ENCODE measurements at places on chromosomes 12 and 14. TPM values are rescaled to one million over a fixed set of nuclear protein-coding genes. Genes with fewer than 3 reads are reported as not detected.

Gene CCDC197
- total RNA-seq, result not detected

Gene STON2
- total RNA-seq, result 87.4 TPM

Gene REP15
- total RNA-seq, result 5.4 TPM

- no peak for DNase-seq
Observed at GRCh38 chr12:124486346-124486963, 81.0 kb downstream of the NCOR2 start.

DNA sequence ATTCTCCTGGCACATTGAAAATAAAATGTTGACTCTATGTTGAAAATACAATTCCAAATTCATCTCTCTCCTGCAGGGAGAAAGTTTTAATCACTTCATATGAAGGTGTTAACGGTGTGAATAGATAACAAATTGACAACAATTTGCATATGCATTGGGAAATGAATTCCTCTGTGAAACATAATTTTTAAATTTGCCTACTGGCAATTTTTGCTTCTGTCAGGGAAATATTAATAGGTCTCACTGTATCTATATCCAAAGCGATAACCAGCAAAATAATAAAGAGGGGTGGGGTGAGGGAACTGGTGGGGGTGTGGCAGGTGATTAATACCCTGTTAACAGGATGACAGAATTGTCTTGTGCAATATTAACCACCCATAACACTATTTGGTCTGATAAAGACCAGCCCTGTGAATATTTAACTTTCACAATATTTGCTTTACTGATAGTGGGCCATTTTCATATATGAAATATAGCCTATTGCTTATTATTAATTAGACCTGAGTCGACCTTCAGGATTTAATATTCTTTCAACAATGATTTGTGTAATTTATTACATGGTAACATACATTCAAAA is 239.0 kb upstream of the SSTR1 start:
- no peak for DNase-seq

- DNase-seq, result no peak
Observed at GRCh38 chr14:19917955-19918518, 2.4 kb upstream of the OR4K5 start.

- no peak for DNase-seq
Observed at GRCh38 chr14:71523630-71524319, 408.5 kb upstream of the RGS6 start.

DNA sequence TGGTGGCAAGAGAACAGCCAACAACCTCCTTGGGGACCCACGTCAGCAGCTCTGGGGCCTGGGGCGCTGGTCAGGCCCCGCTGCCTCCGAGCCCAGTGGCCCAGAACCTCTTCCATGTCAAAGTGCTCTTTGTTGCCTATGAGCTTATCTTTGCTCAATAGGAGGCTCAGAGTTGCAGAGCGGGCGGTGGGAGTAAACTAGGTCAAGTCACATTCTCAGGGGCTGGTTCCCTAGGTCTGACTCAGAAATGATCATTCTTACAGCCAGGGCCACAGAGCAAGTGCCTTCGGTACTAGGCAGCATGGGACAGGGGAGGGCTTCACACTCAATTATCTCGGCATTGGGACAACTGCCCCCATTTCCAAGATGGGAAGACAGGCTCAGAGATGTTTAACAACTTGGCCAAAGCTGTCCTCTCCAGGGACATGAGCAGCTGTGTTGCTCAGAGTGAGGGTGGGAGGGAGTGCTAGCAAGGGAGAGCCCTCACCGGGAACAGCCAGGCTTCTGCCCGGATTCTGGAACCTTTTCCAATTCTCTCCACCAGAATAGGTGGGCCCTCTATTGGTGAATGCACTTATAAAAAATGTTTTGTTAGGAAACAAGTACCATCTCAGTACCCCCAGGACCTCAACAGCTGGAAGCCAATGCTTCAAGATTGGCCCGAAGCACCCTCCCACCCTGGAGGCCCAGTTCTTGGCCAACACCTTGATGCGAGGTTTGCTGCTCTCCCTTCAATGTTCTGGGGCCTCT is 11.9 kb downstream of the SLC25A29 start:
- no peak for DNase-seq

DNA sequence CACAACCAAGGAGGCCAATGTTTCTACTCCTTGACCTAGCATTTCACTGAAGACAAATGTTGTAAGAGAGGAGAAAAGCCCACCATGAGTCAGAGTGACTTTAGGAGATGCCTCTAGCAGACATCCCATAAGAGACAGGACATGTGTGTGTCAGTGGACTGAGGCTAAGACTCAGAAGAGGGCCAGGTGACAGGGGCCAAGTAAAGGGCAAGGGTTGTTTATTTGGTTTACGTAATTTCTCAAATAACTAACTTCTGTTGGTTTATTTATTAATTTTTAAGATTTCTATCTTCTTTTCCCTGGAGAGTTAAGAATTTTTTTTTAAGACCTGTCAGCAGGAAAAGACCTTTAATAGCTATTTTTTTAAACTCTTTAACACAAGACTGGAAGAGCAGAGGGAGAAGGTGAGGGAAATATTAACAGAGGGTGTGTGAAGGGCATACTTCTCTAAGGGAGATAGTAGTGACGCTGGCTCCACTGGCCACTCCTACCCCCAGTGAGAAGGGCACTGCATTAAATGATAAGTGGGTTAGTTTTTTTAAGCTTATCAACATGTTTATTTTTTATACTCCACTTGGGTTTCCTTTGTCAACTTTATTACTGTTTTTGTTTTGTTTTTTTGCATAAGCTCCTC is 3.4 kb downstream of the PNP start:
- no peak for DNase-seq

DNA sequence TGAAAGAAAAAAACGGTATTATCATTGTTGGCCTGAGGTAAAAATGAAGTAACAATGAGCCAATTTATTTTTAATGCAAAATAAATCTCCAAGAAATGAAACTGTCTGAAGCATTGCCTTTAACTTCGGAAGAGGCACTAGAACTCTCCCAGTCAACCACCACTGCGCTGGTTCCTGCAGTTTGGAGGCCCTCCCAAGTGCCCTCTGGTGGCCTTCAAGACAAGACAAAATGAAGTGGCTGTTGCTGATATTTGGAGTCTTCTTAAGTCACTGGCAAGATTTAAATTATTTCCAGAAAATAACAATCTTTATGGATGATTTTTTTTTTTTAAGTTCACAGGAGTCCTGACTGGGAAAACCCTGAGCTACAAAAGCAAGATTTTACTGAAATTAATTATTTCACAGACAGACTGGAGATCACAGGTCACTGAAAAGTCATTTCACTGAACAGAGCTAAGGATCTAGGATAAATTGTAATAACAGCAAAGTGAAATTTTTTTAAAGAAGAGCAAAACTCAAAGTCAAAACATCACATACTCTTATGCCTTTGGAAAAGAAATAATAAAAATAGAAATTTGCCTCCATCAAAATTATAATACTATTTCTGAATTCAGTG is 58.2 kb downstream of the DICER1 start:
- DNase-seq, result peak; percentile 39

DNA sequence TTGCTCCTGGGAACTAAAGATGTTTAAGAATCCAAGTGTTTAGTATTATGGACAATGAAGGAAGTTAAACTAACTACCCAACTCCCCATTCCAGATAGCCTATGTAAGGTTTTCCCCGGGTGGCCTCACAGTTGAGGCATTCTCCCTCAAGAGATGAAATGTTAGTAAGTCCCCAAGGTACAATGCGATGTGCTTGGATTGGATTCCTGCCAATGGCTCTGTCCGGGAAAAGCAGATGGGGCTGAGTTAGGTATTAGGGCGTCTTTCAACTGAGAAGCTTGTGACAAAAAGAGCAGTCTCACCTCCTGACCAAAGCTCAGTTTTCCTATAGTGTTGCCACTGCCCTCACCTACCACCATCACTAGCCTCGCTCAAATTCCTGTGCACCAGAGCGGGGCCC is 64.8 kb upstream of the E2F7 start:
- DNase-seq, result no peak

- DNase-seq, result no peak
Observed at GRCh38 chr12:51383269-51383905, 7.8 kb downstream of the GALNT6 start.

GRCh38 chr14:74980731-74981461 is 21.8 kb upstream of the EIF2B2 start:
- DNase-seq, result no peak

GRCh38 chr12:110937104-110937641 is 16.8 kb upstream of the MYL2 start:
- DNase-seq, result peak; percentile 46
